Mammary epithelial cell (primary cell): ENCODE measurements at places on chromosomes 3 and 15. TPM values are rescaled to one million over a fixed set of nuclear protein-coding genes. Genes with fewer than 3 reads are reported as not detected.

Gene GLDN
- 0.33 TPM for total RNA-seq

Gene CCR2
- not detected in 2 replicates for total RNA-seq

Gene ANKRD28
- 37.4 and 38.0 TPM in 2 replicates for total RNA-seq

Gene SST
- not detected in 2 replicates for total RNA-seq

Gene CPN2
- not detected for total RNA-seq

Gene CHRNA3
- total RNA-seq: not detected

Gene SPINK8
- total RNA-seq: not detected in 2 replicates

Gene TRH
- not detected for total RNA-seq

Gene MESP2
- 0.31 TPM in 1 of 2 replicates, not detected in the other for total RNA-seq

Gene PATL2
- total RNA-seq: 0.43 TPM in 1 of 2 replicates, not detected in the other

Gene CFAP91
- total RNA-seq: not detected in 2 replicates

Gene SKOR1
- 0.27 TPM in 1 of 2 replicates, not detected in the other for total RNA-seq

Gene ACKR2
- total RNA-seq: 0.52 and 1.1 TPM in 2 replicates

Gene LIPC
- not detected for total RNA-seq

Gene TRPC1
- 14.6 and 15.7 TPM in 2 replicates for total RNA-seq

Gene ATP10A
- total RNA-seq: 6.5 TPM

Gene SYNM
- total RNA-seq: 0.43 and 0.82 TPM in 2 replicates

Gene RARB
- total RNA-seq: 8.2 TPM

Gene SUCNR1
- total RNA-seq: not detected
